Activated CD4-positive, alpha-beta T cell treated with anti-CD3 and anti-CD28 coated beads for 24 hours (primary cell): ENCODE measurements at places on chromosomes 3 and 15.

DNA sequence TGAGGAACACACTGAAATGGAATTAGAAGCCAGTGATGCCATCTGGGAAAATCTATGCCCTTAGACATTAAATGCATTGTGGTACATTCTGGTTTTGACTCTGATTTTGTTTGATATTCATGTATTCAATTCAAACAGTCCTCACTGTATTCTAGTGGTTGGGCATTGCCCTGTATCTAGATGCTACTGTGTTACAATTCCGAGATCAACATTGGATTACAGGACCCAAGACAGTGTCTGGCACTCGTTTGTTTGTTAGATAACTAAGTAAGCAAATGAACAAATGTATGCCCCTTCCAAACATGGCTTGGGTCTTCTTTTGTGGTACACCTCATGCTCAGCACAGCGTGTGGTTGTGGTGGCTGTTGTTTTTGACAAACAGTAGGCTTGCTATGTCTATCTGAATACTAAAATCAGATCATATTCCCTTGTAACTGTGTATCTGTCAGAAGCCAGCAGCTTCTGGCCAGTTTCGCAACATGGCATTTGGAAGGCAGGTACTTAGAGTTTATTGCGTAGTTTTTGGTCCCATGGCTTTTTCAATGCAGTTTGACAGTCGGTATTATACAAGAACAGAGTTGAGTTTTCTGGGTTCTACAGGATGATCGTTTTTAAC, 5.7 kb downstream of the FILIP1L start:
- DNase-seq: no peak

- no peak for DNase-seq
These were observed 38.0 kb upstream of the NEDD4 start for GRCh38 chr15:56031402-56031801.

DNA sequence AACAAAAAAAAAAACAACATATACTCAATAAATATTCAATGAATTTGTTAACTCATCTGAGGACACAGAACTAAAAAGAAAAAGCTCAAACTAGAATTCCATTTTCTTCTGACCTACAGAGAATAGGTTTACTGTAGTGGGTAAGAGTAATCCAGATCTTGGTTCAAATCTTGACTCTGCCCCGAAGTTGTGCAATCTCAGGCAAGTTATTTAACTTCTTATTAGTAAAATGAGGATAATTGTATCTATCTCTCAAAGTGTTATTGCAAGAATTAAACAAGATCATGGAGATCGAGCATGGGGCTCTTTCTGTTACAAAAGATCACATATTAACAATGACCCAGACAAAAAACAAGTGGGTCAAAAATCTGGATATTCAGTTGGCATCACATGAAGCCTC, 41.1 kb upstream of the OXTR start:
- no peak for DNase-seq

- no peak for DNase-seq
These were observed 11.2 kb downstream of the VGLL4 start for GRCh38 chr3:11632564-11632963.

GRCh38 chr3:3038201-3038991, 71.8 kb downstream of the IL5RA start:
- no peak for DNase-seq

DNA sequence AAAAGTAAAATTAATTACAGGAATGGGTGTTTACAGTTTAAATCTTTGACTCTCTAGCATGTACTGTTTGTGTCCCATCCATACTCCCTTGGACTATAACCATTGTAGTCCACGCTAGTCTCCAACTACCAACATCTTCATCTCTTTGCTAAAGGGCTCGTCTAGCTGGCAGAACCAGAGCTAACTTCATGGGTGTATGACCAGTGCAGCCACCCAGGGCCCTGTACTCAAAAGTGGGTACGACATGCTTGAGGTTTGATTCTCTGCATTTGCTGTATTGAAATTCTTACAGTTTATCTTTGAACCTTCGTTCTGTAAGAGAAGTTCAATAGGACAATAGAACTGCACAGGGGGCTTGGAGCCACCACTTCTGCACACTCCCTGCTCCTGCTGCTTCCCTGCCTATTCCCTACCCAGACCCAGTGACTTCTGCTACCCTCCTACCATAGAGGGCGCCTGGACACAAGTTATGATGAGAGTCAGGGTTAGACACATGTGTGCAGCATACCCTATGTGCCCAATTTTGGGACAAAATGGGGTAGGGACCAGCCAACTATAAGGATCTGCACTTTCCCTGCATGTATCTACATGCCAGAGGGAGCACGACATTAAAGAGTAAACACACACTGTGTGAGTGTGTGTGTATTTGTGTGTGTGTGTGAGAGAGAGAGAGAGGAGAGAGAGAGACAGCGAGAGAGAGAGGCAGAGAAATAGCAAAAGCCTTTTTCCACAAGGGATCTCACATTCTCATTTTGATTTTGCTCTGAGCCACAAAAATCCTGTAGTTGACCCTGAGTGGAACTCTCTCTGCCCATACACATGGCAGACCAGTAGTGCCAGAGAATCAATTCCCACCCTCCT, 59.0 kb upstream of the NECTIN3 start:
- DNase-seq: no peak

GRCh38 chr15:57218826-57219576, 157.3 kb upstream of the CGNL1 start:
- DNase-seq: no peak

GRCh38 chr3:48879307-48879993, 19.2 kb downstream of the SLC25A20 start:
- no peak for DNase-seq

DNA sequence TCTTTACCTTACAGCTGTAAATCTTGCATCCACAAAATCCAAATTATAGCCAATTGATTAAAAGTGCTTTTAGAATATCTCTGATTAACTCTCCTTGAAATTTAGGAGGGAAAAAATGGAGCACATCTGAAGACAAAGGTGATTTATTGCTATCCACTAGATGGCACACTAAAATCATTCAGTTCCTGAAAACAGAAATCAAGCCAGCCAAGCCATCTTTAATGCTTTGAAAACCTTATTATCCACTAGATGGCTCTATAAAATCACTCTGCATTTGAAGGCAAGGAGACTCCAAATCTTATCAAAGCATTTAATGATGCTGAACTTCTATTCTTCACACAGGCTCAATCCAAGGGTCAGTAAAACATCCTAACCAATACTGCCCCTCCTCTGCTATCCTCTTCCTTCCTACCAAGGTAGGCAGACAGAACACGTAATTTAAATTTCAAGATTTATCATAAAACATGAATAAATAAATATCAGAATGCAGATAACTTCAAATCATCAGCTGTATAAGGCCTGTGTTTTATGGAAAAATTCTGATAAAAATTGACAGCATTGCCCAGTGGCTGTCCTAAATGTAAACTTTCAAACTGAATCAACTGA, 48.4 kb downstream of the GOLIM4 start:
- no peak for DNase-seq

DNA sequence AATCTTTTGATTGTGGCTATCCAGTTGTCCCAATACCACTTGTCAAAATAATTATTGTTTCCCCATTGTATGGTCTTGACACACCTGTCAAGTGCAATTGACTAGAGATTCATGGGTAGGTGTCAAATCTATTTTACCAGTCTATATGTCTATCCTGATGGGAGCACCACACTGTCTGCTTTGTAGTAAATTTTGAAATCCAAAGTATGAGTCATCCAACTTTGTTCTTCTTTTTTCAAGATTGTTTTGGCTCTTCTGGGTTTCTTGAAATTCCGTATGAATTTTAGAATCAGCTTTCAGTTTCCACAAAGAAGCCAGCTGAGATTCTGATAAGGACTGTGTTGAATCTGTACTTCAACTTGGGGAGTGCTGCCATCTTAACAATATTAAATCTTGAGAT, 71.9 kb downstream of the CSNK1G1 start:
- no peak for DNase-seq

DNA sequence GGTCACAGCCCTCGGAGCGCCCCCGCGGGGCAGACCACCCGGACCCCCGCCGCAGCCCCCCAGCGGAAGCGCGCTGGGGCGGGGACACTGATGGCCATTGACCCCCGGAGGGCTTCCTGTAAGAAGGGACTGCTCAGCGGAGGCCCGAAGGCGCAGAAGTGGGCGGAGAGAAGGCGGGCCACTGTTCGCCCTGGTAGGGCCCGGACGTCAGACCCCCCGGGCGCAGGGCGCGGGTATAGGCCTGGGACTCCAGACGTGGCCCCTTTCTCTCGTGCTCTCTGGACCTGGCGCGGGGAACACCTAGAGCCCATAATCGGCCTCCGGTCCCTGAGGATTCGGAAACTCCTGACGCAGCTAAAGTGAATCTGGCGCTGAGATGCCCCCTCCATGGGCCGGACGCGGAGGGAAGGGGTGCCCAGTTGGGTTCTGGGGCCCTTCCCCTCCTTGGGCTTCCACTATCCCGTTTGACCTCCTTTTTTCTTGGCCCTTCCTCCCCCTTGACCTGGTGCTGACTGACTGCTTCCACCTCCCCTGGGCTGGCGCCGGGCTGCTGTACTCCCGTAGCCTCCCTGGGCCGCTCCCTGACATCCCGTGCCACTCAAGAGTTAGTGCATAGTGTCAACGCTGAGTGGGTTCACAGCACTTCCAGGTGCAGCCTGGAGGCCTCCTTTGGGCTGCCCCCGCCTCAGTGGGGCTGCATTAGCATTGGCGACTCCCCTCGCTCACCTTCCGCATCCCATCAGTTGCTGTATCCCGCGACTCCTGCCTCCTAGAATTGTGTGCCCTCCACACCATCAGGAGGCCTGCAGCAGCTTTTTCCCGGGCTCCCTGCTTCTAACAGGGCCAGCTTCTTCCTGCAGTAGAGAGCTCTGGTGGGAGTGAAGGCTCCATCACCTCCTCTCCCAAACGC, 694 bp downstream of the ABTB1 start:
- peak; percentile 31 for DNase-seq

DNA sequence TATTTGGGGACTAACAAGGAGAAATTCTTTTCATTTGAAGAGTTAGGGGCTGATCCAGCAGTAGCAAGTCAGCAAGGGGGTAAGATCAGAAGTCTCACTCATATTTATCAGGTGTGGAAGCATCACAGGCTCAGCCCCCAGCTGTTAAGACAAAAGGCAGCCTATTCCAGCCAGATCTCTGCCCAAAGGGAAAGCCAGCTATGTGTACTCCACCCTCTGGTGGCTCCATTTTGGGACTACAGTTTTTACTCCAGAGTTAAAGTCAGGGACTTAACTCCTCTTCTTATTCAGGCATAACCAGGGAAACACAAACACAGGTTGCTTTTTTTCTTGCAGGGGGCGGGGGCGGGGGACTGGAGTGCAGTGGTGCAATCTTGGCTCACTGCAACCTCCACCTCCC, 19.2 kb downstream of the UBP1 start:
- no peak for DNase-seq

DNA sequence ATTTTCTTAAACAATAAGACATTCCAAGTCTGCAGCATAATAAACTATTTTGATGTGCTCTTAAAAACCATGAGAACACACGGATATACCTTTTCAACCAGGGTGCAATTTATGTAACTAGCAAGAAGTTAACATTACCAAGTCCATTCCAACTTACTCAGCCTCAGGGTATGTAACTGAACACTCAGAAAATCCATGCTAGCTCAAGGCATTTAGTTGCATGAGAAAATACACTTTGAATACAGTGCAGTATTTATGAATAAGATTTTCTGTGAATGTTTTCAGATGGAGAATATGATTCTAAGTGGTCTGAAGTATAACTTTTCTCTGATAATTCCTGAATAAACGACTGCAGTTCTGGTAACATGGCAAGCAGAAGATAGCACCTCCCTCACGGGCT, 124.3 kb downstream of the SNRK start:
- no peak for DNase-seq

GRCh38 chr15:61527836-61528580, 298.9 kb upstream of the RORA start:
- DNase-seq: no peak
